ENCODE measurements at places on chromosomes 7 and 10.

DNA sequence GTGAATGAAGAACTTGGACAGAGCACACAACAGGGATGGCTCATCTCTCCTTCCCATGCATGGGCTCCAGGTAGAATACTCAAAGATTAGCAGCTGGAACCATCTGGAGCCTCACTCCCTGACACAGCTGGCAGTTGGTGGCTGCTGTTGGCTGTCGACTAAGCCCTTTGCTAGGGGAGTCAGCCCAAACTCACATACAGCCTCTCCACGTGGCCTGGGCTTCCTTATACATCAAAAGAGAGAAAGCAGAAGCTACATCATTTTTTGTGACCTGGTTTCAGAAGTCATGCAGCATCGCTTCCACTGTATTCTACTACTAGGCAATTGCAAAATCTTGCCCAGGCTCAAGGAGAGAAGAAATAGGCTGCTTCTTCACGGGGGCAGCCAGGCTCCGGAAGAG, 24.4 kb downstream of the ASNS start:
- DNase-seq, result no peak

GRCh38 chr10:91525896-91526712, 106.8 kb downstream of the PPP1R3C start:
- no peak for DNase-seq

GRCh38 chr7:136389933-136390332, 412.8 kb upstream of the MTPN start:
- DNase-seq, result no peak

DNA sequence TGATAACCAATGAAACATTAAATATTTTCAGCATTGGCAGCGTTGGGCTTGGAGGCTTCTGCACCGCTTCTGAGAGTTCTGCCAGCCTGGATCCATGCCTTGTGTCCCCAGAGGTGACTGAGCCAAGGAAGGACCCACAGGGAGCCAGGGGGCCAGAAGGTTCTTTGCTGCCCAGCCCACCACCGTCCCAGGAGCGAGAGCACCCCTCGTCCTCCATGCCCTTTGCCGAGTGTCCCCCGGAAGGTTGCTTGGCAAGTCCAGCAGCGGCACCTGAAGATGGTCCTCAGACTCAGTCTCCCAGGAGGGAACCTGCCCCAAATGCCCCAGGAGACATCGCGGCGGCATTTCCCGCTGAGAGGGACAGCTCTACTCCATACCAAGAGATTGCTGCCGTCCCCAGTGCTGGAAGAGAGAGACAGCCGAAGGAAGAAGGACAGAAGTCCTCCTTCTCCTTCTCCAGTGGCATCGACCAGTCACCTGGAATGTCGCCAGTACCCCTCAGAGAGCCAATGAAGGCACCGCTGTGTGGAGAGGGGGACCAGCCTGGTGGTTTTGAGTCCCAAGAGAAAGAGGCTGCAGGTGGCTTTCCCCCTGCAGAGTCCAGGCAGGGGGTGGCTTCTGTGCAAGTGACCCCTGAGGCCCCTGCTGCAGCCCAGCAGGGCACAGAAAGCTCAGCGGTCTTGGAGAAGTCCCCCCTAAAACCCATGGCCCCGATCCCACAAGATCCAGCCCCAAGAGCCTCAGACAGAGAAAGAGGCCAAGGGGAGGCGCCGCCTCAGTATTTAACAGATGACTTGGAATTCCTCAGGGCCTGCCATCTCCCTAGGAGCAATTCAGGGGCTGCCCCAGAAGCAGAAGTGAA, 93.9 kb downstream of the TACC2 start:
- DNase-seq, result no peak

DNA sequence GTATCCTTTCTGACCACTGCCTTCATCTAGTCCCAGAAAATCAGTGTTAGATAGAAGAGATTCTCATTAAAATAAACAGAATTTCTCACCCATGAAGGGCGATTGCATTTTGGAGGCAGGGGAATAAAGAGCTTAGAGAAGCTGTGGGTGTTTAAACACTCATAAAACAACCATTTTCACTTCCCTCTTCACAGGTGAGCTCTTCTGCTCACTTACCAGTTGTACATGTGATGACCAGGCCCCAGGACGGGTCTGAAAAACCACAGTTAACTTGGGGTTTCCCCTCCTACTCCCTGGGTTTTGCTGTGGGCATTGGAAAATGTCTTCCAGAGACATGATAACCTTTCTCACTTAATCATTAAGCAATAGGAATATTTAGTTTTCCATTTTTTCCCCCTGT, 411.6 kb upstream of the DPP6 start:
- DNase-seq, result no peak

GRCh38 chr10:69807122-69807521, 5.4 kb downstream of the COL13A1 start:
- no peak for DNase-seq

DNA sequence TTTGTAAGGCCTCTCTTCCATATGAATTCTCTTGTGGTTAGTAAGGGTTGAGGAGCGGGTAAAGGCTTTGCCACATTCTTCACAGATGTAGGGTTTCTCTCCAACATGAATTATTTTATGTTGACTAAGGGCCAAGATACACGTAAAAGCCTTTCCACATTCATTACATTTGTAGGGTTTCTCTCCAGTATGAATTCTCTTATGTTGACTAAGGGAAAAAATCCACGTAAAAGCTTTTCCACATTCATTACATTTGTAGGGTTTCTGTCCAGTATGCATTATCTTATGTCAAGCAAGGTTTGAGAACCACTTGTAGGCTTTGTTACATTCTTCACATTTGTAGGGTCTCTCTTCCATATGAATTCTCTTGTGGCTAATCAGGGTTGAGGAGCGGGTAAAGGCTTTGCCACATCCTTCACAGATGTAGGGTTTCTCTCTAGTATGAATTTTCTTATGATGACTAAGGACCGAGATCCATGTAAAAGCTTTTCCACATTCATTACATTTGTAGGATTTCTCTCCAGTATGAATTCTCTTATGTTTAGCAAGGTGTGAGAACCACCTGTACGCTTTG, 493.0 kb downstream of the ZNF479 start:
- no peak for DNase-seq

DNA sequence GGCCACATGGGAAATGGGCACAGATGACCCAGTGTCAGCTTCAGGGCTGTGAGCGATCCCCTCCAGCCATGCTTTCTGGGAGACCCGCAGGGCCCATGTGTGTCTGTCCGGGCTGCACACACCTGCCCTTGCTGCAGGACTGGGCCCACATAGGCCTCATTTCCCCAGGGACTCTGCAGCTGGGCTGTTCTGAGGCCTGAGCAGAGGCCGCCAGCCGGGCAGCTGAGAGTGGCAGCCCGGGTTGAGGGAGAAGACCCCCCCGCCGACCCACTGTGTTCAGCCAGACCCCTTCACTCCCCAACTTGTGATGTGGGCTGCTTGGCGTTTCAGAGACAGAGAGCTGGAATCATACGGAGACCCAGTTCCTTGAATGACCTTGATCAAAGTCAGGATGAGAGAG, 50.1 kb upstream of the DPYSL4 start:
- DNase-seq, result no peak

- no peak for DNase-seq
Observed at GRCh38 chr7:115356139-115356746, 434.3 kb downstream of the MDFIC start.

- DNase-seq, result no peak
Observed at GRCh38 chr10:113666682-113667252, 2.9 kb upstream of the NRAP start.

DNA sequence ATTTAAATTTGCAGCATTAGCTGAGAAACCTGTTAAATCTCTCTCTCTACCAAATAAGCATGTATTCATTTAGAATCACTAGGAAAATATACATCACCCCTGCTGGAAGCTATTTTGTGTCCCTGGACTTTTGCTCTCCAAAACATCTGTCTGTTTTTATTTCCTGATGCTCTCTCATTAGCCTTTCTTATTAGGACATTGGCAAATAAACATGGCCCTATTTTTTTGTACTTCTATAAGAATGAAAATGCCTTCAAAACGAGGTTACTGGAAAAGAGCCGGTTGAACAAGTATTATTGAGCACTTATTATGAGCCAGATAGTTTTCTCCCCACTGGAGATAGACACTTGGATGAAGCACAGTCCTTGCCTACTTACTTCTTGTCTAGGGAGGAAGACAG, 206.9 kb downstream of the GALNT17 start:
- DNase-seq, result no peak

- no peak for DNase-seq
Observed at GRCh38 chr7:91674470-91674869, 206.0 kb downstream of the MTERF1 start.

DNA sequence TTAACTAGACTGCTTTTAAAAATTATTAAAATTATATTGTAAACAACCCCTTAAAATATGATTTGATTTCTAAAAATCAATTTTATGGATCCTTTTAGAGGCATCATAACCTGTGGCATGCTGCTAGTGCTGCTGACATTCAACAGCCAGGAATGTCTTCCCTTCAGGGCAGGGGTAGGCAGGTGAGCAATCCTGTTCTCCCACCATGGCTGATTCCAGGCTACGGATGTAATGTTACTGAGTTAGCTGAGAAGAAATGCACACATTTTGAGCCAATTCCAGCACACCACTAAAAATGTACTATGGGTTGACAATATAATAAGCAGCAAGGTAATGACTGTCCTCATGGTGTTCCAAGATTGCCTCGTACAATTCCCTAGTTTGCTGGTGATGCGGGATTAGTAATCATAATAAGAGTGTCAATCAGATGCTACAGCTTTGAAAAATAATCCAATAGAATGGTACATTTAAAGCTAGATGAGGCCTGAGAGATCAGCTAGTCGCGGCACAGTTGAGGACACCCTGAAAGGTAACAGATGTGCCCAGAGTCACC, 108.7 kb upstream of the PRR15 start:
- no peak for DNase-seq

GRCh38 chr10:116170815-116171250, 102.2 kb downstream of the GFRA1 start:
- no peak for DNase-seq

GRCh38 chr10:91220954-91221675, 652 bp downstream of the PCGF5 start:
- peak; percentile 17 for DNase-seq

DNA sequence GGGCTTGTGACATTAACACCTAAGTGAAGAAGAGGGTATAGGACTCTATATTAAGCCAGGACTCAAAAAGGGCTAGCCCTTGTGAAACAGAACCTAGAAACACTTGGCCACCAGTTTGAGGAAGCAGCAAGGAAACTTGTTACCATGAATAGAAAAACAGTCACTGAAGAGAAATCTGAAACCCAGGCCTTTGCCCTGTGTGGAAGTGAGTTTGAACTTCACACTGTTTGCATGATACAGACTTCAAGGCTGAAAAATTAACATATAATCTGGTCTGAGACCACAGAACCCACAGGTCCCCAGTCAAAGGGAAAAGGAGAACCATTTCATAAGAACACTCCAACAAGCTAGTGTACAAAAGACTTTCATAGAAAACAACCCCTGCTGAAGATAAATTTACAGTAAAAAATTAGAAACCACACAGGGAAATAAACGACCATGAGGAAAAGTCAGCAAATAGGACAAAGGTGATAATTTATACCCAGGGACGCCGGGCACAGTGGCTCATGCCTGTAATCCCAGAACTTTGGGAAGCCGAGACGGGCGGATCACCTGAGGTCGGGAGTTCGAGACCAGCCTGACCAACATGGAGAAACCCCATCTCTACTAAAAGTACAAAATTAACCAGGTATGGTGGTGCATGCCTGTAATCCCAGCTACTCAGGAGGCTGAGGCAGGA, 76.1 kb downstream of the SKIDA1 start:
- no peak for DNase-seq

DNA sequence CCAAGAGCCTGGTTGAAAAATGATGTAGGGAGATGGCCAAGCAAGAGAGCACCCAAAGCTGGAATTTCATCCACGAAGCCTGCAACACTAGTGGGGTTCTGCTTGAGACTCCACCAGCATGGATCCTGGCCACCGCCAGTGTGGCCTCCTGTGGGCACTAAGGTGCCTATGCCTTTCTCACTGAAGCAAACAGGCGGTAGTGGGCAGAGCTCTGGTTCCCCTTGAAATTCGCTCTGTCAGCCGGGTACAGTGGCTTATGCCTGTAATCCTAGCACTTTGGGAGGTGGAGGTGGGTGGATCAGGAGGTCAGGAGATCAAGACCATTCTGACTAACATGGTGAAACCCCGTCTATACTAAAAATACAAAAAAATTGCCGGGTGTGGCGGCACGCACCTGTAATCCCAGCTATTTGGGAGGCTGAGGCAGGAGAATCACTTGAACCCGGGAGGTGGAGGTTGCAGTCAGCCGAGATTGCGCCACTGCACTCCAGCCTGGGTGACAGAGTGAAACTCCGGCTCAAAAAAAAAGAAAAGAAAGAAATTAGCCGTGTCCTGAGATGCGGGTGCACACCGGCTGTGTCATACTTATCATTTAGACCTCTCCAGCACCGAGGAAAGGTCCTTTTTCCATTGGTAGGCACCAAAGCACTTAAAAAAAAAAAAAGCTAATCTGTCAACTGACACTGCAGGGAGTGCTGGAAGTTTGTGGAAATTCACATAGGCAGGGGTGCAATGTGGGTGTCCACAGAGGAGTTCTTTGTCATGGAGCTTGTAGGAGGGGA, 28.3 kb downstream of the CCM2 start:
- DNase-seq, result no peak

GRCh38 chr7:65454469-65454868, 80.8 kb downstream of the ZNF92 start:
- DNase-seq, result no peak

GRCh38 chr10:124578231-124579010, 116.8 kb downstream of the LHPP start:
- DNase-seq, result no peak

DNA sequence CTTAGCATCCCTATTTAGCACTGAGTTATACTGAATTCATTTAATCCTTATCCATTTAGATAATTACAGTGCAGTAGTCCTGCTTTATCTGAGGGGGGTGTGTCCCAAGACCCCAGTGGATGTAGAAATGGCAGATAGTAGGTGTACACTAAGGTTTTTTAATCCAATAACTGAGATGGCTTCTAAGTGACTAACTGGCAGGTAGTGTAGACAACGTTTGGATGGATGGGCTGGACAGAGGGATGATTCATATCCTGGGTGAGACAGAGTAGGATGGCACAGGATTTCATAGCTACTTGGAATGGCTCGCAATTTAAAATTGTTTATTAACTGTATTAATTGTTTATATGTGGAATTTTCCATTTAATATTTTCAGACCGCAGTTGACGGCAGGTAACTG, 295.6 kb downstream of the CCDC3 start:
- no peak for DNase-seq

GRCh38 chr10:113680190-113681111, 739 bp downstream of the CASP7 start:
- peak; percentile 20 for DNase-seq

GRCh38 chr10:60182691-60183090, 207.0 kb downstream of the ANK3 start:
- DNase-seq, result no peak

GRCh38 chr7:39464350-39465054, 101.7 kb upstream of the YAE1 start:
- DNase-seq, result no peak

- DNase-seq, result no peak
Observed at GRCh38 chr7:47496056-47496665, 85.8 kb downstream of the TNS3 start.
